ENCODE measurements at places on chromosomes 13 and 19.

DNA sequence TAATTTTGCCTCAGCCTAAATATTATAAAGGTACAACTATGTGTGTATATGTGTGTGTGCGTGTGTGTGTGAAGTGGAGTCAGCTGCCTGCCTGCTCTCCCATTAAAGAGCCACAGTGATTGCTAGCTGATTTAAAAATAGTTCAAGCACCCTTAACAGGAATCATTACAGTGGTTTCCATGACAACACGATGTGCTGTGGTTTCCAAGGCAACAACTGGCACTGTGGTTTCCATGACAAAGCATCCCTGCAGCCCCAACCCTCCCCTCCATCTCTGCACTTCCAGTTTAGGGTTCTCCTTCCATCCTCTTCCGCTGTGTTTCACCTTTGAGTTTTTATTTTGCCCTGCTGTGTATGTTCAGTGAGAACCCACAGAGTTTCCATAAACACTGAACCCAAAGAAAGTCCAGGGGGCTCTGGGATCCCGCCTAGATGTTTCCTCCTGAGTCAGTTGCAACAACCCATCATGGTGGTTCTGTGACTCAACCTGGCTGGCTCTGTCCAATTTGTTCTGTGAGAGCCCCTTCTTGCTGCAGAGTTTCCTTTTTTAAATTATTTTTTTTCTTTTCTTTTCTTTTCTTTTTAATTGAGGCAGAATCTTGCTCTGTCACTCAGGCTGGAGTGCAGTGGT, 7.1 kb upstream of the PNMA8A start:
- DNase-seq, result no peak

- no peak for DNase-seq
Observed at GRCh38 chr13:73722120-73722519, 412.1 kb downstream of the KLF12 start.

DNA sequence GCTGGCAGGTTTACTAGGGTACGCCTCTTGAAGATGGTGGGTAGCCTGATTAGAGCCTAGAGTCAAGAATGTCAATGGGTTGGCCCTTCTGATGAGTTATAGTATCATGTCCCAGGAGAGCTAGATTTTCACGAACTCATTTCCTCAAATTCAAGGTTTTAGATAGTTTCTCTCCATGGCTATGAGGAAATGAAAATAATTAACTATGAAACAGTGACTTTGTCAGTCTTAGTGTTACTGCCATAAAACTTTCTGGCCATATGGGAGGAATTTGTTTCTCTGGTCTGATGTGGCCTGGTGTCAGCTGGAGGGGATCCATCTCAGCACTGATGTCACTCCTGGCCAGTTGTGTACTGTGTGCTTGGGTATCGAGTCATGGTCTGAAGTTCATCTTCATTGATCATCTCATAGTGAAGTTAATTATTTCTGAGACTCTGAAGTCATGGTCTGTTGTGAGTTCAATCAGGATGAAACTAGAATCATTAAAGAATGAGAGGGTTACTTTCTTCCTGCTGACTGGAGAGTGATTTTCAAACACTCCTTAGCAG, 49.4 kb upstream of the TNFSF11 start:
- DNase-seq, result no peak

DNA sequence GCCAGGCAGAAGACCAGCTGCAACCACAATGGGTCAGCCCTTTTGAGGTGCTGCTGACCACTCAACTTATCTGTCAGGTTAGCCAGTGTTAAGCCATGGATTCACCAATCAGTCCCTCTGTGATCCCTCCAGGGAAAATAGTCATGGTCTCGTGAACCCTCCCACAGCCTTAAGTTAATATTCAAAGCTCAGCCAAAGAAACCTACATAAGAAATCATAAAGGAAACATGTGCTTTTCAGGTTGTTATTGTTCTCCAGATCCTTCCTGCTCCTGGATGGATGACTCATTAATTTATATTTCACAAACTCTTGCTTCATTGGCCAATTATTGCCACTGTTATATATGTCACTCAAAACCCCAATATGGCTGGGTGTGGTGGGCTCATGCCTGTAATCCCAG, 161.9 kb downstream of the B3GLCT start:
- DNase-seq, result no peak

DNA sequence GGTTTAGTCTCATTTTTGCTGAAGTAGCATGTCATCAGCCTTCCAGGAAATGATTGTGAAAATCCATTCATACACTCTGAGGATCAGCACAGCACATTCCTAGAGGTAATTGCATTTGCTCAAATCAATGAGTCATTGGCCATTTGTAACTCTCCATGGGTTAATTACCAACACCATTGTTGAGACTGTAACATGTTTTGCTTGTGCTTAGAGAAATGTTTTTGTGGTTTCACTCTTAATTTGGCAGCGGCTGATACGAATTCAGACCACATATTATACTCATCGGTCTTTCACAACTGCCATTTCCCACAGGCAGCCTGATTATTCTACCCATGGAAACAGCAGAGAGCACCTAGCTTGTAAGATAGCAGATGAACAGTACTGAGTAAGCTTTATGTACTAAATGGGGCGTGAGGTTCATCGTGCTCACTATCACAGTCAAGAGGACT, 110.3 kb downstream of the NHLRC3 start:
- DNase-seq, result no peak

DNA sequence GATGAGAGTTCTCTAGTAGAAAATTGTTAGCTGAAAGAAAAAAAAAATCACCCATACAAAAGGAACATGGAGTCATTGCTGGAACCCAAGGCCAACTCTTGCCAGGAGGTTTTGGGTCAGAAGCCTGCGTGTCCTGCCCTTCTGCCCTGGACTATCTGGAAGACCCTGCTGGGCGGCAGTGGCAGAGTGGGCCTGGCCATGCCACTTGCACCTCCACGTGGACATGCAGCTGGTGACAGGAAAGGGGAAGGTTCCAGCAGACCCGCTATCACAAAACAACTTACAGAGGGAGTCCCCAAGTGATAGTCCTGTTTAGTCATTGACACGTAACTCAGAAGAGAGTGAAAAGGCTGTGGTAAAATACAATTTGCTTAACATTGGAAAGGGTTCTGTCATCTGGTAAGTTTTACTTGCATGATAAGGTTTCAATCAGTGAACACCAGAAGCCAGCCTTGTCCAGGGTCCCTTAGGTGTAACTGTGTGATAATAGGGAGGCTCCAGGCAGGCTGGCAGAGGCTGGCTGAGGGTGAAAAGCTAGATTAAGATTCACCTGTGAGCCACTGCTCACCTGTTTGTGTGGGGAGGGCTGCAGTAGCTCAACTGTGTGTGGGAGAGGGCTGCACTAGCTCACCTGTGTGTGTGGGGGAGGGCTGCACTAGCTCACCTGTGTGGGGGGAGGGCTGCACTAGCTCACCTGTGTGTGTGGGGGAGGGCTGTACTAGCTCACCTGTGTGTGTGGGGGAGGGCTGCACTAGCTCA, 47.8 kb downstream of the COL4A2 start:
- DNase-seq, result no peak

- DNase-seq, result no peak
Observed at GRCh38 chr19:10736916-10737551, 19.2 kb downstream of the DNM2 start.

DNA sequence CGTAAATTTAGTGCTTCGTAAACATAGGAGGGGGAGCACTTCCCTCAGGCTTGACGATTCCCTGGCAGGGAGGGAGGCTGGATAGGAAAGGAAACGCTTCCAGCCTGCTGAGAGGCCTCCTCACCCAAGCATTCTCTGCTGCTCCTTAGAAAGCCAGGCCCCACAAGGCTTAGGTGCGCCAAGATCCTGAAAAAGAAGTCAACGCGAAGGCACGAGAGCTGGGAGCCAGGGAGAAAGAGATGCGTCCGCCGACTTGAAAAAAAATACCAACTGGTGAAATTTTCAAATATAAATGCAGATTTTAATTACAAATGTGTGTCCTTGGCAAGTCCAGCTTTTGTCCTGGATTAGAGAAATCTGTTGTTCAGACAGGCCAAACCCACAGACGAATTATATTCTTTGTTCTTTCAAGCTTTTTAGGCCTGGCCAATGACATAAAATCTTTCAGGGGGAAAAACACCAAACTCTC, 64.0 kb downstream of the ALOX5AP start:
- no peak for DNase-seq

- DNase-seq, result peak; percentile 91
Observed at GRCh38 chr13:48505597-48506091, 27.2 kb downstream of the RCBTB2 start.

DNA sequence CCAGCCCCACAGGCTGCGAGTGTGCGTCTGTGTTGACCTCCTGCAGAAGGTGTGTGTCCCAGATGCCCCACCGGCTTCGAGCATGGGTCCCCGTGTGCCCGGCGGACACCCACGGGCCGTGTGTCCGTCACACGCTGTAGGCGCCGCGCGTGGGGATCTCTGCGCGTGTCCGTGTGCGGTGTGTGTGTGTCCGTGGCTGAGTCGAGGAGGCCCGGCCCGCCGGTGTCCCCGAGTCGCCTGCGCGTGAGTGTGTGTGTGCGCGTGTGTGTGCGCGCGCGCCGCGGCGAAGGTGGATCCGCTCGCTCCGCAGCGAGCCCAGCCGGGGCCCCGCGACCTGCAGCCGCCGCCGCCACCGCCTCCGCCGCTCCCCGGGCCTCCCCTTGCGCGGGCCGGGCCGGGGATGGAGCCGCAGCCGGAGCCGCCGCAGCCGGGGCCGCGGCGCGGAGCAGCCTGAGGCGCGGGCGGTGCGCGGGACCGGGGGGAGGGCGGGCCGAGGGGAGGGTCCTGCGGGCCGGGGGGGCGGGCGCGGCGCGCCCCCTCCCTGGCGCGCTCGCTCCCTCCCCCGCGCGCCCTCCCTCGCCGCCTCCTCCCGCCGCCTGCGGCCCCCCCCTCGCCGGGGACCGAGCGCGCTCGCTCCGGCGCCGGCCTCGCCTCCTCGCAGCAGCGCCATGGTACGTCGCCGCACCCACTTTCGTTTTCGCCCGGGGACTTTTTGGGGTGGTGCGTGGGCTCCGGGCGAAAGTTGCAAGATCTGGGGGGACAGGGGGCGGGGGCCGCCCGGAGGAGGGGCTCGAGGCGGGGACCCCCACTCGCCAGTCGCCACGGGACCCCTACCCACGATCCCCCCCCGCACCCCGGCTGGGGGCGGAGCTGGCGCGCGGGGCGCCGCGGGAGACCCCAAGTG, 7.1 kb upstream of the NFIC start:
- DNase-seq, result peak; percentile 91

- peak; percentile 6 for DNase-seq
Observed at GRCh38 chr13:113120300-113121182, 2.1 kb upstream of the F10 start.

DNA sequence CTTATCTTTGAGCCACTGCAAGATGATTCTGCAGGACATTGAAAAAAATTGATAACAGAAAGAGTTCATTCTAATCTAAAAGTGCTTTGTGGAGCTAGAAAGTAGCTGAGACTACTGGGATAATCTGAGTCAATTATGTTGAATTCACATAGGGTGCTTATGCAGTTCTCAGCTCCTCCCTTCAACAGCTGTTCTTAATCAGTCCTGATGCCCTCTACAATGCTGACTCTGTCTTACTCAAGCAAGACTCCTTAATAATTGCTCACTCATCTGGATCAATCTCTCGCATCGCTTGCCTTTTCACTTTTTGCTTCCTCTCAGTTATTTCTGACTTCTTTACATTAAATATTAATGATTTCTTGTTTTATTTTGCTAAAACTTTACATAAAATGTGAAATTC, 182.1 kb downstream of the PCDH17 start:
- DNase-seq, result no peak

GRCh38 chr19:12821761-12822160, 12.6 kb downstream of the RTBDN start:
- DNase-seq, result no peak

- DNase-seq, result no peak
Observed at GRCh38 chr19:13807421-13808021, 12.3 kb downstream of the ZSWIM4 start.

DNA sequence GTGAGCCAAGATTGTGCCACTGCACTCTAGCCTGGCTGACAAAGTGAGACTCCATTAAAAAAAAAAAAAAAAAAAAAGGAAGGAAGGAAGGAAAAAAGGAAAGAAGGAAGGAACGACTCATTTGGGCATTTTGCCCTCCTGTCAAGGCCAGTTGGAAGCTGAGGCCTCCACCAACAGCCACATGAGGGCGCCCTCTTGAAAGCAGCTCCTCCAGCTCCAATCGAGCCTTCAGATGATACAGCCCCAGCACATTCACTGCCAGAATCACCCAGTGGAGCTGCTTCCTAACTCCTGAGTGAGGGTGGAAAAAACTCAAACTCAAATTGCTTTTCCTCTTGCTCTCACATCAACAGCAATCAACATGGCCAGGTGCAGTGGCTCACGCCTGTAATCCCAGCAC, 40.9 kb downstream of the GNG7 start:
- DNase-seq, result no peak

GRCh38 chr19:46856062-46857022, 4.5 kb upstream of the ARHGAP35 start:
- peak; percentile 82 for DNase-seq

GRCh38 chr13:110444226-110444653, 117.3 kb downstream of the RAB20 start:
- no peak for DNase-seq

DNA sequence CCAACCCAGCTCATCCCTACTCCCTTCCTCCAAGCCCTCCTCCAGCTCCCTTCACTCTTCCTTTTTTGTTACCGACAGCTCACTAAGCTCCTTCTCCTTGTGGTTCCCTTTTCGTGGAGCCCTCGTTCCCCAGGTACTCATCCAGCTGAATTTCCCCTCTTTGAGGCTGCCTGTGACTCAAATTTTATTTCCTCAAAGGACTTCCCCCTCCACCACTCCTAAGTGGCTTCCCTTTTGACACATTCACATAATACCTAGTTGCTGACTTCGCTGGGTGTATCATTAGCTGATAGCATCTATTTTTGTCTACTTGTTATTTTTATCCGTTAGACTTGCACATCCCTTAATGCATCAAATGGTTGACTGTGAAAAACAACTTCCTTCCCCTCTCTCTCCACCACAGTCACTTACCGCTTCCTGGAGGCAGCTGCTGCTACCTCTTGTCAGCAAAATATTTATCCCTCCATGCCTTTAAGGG, 14.5 kb downstream of the FFAR2 start:
- DNase-seq, result peak; percentile 89

DNA sequence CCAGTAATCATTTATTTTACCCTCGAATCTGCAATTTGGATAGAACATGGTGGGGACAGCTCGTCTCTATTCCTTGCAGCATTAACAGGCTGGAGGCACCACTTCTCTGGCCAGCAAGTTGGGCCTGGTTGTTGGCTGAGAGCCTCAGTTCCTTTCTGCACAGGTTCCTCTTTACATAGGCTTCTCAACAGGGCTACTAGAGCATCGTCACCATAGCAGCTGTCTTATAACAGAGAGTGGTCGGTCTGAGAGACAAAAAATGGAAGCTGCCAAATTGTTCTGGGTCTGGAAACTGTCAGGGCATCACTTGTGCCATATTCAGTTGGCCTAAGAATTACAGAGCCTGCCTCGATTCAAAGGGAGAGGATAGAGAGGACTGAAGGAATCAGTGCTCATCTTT, 86.7 kb downstream of the DNAJC15 start:
- DNase-seq, result no peak

GRCh38 chr13:110264685-110265275, 42.2 kb downstream of the COL4A1 start:
- DNase-seq, result no peak

- peak; percentile 77 for DNase-seq
Observed at GRCh38 chr19:6663236-6664201, 6.4 kb downstream of the TNFSF14 start.

GRCh38 chr19:37362733-37363132, 8.2 kb upstream of the ZNF527 start:
- DNase-seq, result no peak

Data from natural killer cell (primary cell).